ENCODE measurements at places on chromosomes 5 and 9.

- no peak for DNase-seq
Observed at GRCh38 chr5:147616421-147616820, 106.6 kb upstream of the DPYSL3 start.

- DNase-seq = no peak
Observed at GRCh38 chr9:72149231-72149975, at the start of gene GDA. Gene GDA, plus strand, starts transcription at chr9:72149440. Its CDS starts 120 bp downstream, at chr9:72149560.

DNA sequence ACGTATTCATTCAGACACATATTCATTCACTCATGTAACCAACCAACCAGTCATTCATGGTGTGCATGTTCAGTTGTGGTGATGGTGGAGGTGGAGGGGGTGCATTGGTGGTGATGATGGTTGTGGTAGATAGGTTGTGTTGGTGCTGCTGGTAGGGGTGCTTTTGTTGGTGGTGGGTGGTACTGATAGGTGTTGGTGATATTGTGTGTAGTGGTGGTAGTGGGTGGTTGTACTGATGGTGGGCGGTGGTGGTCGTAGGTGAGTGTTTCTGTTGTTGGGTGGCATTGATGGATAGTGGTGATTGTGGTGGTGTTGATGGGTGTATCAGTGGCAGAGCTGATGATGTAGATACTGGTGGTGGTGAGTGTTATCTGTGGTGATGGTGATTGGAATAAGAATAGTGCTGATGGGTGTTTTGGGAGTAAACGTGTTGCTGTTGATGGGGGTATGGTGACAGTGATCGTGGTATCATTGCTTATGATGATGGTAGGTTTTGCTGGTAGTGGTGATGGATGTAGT lies 59.8 kb upstream of the SHB start:
- DNase-seq = no peak

GRCh38 chr5:115068239-115069086 lies 101.2 kb downstream of the TRIM36 start:
- no peak for DNase-seq

GRCh38 chr5:77957081-77957480 lies 180.9 kb upstream of the TBCA start:
- no peak for DNase-seq

- DNase-seq = no peak
Observed at GRCh38 chr5:89445106-89445745, 562.2 kb upstream of the MEF2C start.
